ENCODE measurements at places on chromosomes 11 and 22. TPM values are rescaled to one million over a fixed set of nuclear protein-coding genes. Genes with fewer than 3 reads are reported as not detected.

GRCh38 chr22:24944217-24944937, 2.1 kb downstream of the LHFPL7 start:
- DNase-seq = no peak

DNA sequence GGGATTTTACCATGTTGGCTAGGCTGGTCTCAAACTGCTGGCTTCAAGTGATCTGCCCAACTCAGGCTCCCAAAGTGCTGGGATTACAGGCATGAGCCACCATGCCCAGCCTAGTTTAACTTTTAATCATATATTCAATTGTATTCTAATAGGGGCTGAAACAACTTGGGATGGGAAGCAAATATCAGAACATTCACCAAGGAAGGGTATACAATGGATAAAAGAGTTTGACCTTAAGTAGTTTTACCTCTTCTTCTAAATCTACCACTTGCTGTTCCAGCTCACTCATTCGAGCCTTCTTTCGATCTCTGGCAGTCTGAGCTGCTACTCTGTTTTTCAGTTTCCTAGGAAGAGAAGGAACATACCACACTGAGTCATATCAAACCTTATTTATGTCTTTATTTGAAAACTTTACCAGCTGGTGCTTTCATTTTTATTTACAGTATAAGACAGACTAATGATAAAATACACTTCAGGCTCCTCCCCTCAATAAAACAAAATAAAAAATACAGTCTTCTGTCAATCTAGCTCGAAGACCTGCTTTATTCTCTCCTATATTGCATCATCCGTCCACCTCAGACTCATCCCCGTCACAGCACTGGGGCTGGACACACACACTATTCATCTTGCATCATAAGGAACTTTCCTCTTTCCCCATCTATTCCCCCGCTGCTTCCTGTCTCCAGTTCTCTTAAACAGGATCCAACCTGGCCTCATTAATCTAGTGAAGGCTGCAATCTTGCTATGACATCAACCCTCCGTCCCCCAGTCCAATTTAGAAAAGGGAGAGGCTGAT, 1.4 kb downstream of the XBP1 start:
- DNase-seq = no peak

GRCh38 chr22:38733329-38733723, 22.5 kb downstream of the SUN2 start:
- no peak for DNase-seq

KCNK4 gene
- total RNA-seq = 0.29 TPM

- no peak for DNase-seq
Observed at GRCh38 chr22:43042101-43042780, 27.3 kb upstream of the PACSIN2 start.

- DNase-seq = no peak
Observed at GRCh38 chr11:46912526-46913150, 5.7 kb downstream of the LRP4 start.
